ENCODE measurements at places on chromosomes 3 and 15.

DNA sequence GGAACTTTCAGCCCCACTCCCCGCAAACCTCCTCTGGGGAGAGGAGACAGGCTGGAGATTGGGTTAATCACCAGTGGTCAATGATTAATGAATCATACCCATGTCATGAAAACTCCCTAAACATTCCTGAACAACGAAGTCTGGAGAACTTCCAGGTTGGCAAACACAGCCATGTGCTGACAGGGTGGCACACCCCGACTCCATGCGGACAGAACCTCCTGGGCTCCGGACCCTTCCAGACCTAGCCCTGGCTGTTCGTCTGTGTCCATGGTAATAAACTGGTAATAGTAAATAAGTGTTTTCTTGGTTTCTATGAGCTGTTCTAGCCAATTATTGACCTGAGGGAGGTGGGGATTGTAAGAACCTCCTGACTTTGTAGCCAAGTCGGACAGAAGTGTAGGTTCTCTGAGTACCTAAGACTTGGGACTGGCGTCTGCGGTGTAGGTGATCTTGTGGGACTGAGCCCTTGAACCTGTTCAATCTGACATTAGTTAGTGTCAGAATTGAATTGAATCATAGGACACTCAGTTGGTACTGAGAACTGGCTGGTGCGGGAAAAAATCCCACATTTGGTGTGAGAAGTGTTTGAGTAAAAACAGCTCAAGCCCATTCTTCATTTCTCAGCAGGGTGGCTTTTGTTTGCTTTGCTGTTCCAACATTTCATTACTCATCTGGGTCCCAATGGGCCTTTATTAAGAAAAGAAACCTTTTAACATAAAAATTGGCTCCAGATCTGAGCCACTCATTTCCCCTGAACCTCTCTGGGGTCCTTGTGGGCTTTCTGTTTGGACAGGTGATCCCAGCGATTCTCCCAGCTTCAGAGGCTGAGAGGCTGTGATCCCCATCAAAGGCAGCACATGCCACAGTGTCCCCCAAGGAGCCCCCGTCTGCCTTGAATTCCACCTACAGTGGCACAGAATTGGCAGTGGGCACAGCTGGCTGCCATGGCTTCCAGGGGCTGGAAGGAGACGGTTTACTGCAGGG lies 151.0 kb downstream of the TJP1 start:
- DNase-seq, result no peak

DNA sequence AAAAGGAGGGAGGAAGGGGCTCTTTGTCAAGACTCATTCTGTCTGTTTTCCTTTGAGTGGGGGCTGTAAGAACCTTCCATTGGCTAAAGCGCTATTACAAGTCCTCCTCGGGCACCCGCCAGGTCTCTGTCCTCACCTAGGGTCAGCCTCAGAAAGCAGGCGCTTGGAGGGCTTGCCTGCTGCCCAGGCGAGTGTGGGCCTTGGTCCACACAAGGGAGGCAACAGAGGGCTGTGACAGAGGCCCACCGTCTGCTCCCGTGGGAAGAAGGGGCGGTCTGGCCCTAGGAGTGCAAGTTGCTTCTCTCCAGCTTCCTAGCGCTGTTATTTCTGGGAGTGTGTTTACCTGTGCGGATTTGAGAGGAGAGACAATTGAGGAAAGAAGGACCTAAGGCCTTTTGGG lies 24.0 kb upstream of the EHD4 start:
- no peak for DNase-seq

- DNase-seq, result no peak
These were observed 19.7 kb upstream of the GOLGB1 start for GRCh38 chr3:121769246-121769645.

- no peak for DNase-seq
These were observed 66.4 kb upstream of the AGTR1 start for GRCh38 chr3:148631124-148631903.

GRCh38 chr15:88438181-88438580 lies 29.0 kb downstream of the MRPL46 start:
- no peak for DNase-seq

Measured in activated T-cell treated with anti-CD3 and anti-CD28 coated beads, Interleukin-2, amount 50 U/mL, for 72 hours (primary cell).